ENCODE measurements at places on chromosomes 11 and 22. TPM values are rescaled to one million over a fixed set of nuclear protein-coding genes. Genes with fewer than 3 reads are reported as not detected.

OR5A1 gene
- not detected for total RNA-seq

CARD18 gene
- total RNA-seq = 0.78 TPM

LMO1 gene
- not detected for total RNA-seq

DNA sequence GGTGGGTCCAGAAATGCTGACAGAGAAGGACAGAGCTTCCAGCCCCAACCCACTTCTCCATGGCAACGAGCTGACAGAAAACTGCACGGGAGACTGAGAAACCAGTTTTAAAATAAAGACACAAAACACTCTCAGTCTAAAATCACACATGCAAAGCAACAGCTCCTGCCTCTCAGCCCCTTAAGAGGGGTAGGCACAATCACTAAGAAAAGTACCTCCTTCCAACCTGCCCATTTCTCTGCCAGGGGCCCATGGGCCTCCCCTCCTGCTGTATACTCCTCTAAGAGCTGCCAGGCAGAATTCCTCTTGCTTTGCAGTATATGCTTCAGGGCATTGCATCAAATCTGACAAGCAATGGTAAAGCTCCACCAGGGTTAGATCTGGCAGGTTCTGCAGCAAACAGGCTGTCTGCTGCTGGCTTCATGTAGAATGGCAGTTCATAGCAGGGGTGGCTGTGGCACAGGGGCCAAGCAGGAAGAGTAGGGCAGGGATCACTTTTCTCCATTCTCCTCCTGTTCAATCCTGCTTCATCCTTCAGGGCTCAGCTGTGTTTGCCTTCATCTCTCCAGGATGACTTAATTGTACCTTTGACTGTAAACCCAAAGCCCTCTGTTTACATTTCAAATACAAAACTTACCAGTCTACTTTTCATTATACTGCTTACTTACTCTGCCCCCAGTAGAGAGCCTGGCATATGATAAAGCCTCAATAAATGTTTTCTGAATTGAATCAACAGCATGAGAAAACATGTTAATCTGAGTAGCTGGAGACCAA lies 77.7 kb downstream of the KCNC1 start:
- no peak for DNase-seq

BATF2 gene
- 0.28 TPM for total RNA-seq

- peak; percentile 48 for DNase-seq
Observed at GRCh38 chr11:82927264-82927880, 25.8 kb downstream of the DDIAS start.

DNA sequence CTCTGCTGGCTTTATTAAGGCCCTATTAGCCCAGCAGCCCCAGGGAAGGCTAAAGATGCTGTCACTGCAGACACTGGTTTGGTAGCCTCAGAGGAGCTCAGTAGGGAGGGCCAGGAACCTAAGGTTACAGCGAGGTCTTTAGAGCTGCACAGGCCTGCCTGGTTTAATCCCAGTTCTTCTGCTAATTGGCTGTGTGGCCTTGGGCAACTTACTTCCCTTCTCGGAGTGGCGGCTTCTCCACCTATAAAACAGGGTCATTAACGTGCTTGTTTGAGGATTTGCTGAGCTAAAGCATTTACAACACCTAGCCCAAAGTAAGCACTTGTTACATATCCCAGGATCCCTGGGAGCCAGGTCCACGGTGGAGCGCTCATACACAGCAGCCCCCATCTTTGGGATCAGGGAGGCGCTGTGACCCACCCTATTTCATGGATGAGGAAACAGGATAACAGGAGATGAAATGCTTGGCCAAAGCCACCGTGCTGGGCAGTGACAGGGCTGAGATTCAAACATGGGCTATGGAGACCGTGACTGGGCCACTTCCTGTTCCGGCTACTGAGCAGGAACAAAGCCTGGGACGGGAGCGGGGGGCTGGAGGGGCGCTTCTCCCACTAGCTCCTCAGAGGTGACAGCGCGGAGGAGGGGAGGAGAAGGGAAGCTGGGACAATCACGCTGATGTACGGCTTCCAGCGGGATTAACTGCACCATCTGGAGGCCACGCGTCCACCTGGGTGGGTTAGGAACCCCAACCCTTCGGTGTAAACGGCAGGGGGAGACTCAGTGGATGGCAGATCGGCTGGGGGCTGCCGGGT lies 61.5 kb downstream of the IGLL1 start:
- no peak for DNase-seq

GGTLC3 gene
- not detected for total RNA-seq

GRCh38 chr11:76663912-76664440 lies 6.6 kb downstream of the LRRC32 start:
- no peak for DNase-seq

CST6 gene
- 0.82 TPM for total RNA-seq

TRIM49 gene
- not detected for total RNA-seq

- DNase-seq = no peak
Observed at GRCh38 chr11:22193348-22194051, 615 bp downstream of the ANO5 start.

ADM gene
- 28.7 TPM for total RNA-seq

- no peak for DNase-seq
Observed at GRCh38 chr11:125554038-125554437, 15.2 kb upstream of the EI24 start.

GRCh38 chr11:783581-784015 lies 6.3 kb downstream of the CEND1 start:
- DNase-seq = peak; percentile 74

YPEL1 gene
- total RNA-seq = not detected

TRIM6 gene
- 4.6 TPM for total RNA-seq

- DNase-seq = no peak
Observed at GRCh38 chr11:14054116-14055107, 91.9 kb downstream of the SPON1 start.

GRCh38 chr11:102386136-102386734 lies 39.2 kb downstream of the BIRC2 start:
- DNase-seq = no peak

- no peak for DNase-seq
Observed at GRCh38 chr11:129917231-129917630, 21.9 kb upstream of the NFRKB start.

C1QTNF5 gene
- not detected for total RNA-seq

DNA sequence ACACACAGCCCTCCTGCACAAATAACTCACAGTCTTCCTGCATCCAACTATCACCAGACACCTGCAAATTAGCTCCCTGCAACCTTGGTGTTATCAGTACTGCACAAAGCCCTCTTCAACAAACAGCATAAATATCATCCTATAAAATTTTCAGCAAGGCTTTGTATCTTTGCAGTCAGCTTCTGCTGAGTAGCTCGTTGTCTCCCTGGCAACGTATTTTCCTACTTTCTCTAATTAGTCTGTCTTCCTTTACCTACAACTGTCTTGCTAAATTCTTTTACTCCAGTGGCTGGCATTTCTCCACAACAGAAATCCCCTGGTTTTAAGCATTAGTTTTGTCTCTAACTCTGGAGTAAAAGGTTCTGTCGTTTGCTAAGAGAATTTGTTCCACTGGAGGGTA lies 3.9 kb downstream of the OR8D4 start:
- DNase-seq = no peak

- peak; percentile 31 for DNase-seq
Observed at GRCh38 chr11:101434026-101434643, 149.7 kb downstream of the TRPC6 start.

DNA sequence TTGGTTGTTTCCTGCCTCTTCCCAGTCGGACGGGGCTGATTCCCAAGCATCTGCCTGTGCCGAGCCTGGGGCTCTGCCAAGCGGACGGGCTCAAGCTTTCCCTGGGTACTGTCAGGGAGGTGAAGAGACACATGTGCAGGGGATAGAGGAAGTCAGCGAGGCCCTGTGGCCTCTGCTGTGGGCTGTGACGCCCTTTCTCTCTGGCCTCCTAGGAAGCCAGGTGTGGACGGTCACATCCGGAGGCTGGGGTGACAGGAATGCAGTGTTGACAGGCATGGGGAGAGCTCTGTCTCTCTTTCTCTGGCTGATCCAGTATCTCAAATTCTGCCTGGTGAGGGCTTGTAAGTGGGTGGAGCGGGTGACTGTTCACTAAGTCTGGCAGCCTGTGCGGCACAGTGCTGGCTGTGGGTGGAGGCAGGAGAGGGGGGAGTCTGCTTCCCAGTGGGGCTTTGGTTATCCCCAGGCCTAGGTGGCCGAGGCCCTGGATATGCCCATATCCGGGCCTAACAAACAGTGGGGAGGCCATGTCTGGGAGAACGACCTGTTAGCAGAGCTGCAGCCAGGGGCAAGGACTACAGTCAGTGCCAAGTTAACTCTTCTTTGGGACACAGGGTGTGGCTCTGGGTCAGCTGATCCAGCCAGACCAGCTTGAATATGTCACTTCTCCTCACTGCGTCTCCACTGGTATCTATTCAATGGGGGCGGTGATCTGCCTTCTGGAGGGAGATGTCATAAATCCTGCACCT lies 1.9 kb downstream of the KCTD17 start:
- DNase-seq = no peak

TMEM25 gene
- 25.7 TPM for total RNA-seq

DNA sequence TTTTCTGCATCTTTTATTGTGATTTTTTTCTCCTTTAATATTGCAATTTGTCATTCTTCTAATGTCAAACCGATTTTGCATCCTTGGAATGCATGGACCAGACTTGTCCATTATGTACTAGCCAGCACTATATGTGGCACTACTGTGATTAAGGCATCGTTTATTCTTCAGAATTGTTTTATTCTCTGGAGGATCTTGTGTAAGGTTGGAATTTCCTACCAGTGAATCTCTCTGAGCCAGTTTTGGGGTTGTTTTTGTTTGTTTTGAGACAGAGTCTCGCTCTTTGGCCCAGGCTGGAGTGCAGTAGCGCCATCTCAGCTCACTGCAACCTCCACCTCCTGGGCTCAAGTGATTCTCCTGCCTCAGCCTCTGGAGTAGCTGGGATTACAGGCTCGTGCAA lies 58.5 kb downstream of the IGLL5 start:
- DNase-seq = no peak

GRCh38 chr22:23526596-23527316 lies 53.3 kb downstream of the IGLL1 start:
- DNase-seq = no peak

OR51B5 gene
- not detected for total RNA-seq

CNGA4 gene
- total RNA-seq = 0.07 TPM

MYO18B gene
- total RNA-seq = not detected

DNA sequence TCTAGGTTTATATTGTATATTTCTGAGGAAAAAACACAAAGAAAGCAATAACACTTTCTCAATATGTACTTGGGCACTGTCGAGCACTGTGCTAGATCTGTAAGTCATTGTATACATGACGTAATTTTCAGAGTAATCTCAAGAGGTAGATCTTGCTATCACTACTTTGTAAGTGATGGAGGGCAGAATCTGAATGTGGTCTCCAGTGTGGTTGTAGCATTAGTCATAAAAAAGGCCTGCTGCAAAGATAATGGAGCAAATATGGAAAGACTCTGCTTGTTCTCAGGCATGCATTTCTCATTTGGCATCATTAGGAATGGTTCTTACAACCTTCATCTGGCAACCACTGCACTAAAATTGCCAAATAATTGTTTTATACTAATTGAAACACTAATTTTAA lies 419.8 kb upstream of the CCDC179 start:
- DNase-seq = no peak

GRCh38 chr11:4211991-4212390 lies 117.4 kb downstream of the RRM1 start:
- DNase-seq = no peak

CATSPERZ gene
- 0.44 TPM for total RNA-seq
